ENCODE measurements at places on chromosomes 7 and 10.

DNA sequence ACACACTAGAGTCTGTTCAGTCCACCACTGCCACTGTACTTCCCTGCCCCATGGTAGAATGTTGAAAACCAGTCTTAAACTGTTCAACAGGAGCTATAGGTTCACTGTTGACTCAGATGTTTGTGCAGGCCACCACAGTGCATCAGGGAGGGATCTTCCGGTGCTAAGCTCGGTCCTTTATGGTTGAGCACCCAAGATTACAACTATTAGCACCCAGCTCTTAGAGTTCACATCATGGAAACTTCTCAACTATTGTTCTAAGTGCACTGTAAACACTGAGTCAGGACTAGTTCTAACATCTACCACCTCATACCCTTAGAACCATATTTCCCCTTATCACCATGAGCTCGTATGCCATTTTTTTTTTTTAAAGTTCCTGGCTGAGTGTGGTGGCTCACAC is 97.1 kb upstream of the MXI1 start:
- DNase-seq: no peak

DNA sequence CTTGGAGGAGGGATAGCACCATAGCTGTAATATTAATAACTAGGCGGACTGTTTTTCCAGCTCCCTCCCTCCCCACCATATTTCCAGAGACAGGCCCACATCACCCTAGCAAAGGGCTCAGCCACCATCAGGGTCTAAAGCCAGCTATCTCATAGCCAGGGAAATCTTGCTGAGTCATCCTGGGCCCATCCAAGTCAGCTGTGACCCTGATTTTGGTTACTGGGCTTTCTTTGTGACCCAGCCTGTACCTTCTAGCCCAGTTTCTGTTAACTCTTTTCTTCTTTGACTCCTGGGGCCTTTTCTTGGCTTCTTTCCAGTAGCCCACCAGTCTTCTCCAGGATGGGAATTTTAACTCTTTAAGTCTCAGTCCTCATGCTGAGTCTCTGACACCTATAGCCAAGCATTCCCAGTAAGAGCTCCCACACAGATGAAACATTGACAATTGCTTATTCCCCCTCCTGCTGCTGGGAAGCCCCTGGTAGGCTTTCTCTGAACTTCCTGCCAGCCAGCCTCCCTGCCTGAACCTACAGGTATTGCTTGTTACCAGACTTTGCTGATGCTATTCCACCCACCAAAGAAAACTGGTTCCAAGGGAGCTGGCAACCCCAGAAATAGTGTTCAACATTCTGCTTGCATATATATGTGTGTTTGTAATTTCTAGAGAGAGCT is 34.8 kb upstream of the ADO start:
- no peak for DNase-seq

DNA sequence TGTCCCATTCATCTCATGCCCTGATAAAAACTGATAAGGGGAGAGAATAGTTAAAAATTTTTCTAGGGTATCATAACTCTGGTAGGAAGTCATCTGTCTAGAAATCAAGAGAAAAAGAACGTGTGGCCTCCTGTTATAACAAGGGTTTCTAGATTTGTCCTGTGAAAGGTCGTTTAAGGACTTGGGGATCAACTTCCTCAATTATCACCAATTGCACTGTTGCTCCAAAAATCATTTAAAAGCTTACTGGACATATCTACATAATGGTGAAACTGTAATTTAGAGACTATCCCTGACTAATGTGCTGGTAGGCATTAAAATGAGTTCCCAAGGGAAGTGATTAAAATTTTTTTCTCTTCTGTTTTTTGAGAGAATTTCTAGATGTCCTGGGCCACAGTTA is 58.2 kb downstream of the GPR141 start:
- no peak for DNase-seq

- no peak for DNase-seq
These were observed 64.8 kb downstream of the LANCL2 start for GRCh38 chr7:55429835-55430499.

- DNase-seq: no peak
These were observed 188.0 kb downstream of the PDE1C start for GRCh38 chr7:31882187-31882586.

- DNase-seq: no peak
These were observed 13.7 kb upstream of the MAP3K8 start for GRCh38 chr10:30420266-30420665.

GRCh38 chr7:5704534-5704922 is 76.9 kb downstream of the RNF216 start:
- peak; percentile 38 for DNase-seq

GRCh38 chr10:51544933-51545332 is 154.5 kb downstream of the CSTF2T start:
- DNase-seq: no peak

DNA sequence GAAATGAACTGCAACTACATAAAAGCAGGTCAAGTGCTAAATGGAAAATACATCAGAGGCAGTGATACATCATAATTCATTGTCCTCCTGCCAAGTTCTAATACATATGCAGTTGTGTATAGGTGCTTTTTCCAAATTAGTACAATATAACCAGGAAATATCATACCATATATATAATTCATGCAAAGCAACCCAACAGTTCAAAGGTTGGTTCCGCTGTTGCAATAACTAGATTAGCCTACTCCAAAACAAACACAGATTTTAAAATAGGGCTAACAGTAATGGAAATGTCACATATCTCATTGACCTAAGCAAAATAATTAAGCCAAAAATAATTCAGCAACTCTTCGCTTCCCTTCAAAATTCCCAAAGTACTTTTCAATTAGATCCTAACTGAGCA is 88.9 kb upstream of the NEBL start:
- no peak for DNase-seq

- no peak for DNase-seq
These were observed 33.5 kb downstream of the TCF7L2 start for GRCh38 chr10:112983444-112984056.

- no peak for DNase-seq
These were observed 93.6 kb upstream of the SDK1 start for GRCh38 chr7:3207387-3207902.

- DNase-seq: no peak
These were observed 21.0 kb downstream of the ZCWPW1 start for GRCh38 chr7:100407285-100408180.

- DNase-seq: peak; percentile 89
These were observed 20.2 kb upstream of the BAIAP2L1 start for GRCh38 chr7:98420966-98421612.

DNA sequence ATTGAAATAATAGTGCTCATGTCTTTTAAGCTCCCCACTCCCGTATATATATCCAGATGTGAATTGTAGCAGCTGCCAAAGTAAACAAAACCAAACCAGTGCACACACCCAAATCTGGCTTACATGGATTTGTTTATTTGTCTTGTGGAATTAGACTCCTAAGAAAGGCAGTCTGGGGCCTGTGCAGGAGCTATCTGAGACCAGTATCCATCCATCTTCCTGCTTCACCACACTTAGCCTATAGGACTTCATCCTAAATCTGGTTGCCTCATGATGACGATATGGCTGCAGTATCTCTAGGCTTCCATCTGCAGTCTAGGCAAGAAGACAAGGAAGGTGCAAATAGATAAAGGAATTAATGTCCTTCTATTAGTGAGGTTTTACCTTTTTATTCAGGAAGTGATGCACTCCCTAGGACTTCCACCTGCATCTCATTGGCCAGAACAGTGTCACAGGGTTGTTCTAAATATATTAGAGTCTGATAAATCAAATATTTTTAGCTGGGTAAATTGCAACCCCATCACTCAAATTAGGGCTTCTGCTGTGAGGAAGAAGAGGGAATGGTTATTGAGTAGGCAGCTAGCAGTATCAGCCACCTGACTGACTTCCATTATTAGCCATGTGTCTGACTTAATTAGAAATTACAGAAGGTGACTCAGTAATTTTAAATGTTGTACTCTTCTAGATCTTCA is 6.0 kb downstream of the WIPF3 start:
- no peak for DNase-seq

DNA sequence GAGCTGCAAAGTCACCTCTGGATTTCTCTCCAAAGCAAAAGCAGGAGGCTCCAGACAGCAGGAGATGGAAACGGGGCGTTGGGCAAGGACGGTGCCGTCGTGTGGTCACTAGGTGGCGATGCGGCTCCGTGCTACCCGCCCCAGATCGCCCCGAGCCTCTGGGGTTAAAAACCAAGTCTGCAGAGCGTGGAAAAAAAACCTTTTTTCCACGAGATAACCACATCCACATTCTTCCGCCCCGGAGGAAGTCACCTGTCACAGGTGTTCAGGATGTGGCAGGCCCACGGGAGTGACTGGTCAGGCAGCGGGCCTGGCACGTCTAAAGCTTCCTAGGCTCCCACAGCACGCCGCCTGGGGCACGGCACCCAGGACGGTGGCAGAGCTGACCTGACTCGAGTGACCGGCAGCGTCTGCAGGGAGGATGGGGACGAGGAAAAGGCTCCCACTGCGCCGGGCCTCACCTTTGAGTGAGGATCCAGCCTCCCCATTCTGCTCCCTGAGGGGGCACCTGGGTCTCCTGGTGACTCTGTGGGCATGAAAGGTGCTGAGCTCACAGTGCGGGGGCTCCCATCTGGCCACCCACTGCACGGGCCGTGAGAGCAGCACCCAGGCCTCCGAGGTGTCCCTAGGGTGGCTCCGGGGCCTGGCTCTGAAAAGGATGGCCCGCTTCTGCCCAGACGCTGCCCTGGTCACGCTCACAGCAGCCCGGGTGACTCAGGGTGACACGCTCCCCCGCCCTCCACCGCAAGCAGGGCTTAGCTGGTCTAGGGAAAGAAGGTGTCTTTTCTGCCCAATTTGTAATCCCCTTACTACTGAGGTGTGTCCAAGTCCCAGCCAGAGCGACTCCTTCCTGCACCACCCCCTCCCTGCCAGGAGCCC is 71.3 kb upstream of the TNRC18 start:
- peak; percentile 67 for DNase-seq

DNA sequence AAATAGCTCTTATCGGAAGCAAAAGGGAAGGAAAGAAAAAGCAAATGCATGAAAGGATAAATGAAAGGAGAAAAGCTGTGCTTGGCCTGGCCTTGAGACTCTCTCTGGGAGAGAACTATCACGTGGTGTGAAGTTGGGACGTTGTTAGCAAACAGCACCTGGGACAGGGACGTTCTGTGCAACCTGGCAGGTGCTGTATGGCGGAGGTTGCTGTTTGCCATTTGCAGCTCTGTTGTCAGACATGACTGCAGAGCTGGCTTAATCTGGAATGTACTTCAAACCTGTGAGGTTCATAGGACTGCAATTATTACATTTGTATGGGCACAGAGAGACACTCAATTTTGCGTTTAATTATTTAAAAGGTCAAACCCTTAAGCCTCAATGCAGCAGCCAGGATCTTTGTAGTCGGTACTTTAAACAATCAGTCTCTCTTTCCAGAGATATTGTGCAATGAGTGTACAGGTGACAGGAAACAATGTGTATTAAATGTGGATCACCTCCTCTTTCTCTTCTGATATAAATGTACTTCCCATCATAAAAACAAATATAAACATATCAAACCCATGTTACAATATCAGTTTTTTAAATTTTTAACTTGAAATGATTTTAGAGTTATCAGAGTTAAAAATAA is 800.5 kb upstream of the KCND2 start:
- DNase-seq: peak; percentile 89

GRCh38 chr10:26044141-26044749 is 110.2 kb downstream of the MYO3A start:
- no peak for DNase-seq

GRCh38 chr10:70592746-70593512 is 9.6 kb downstream of the PRF1 start:
- no peak for DNase-seq

GRCh38 chr10:132826524-132827422 is 40.8 kb upstream of the NKX6-2 start:
- no peak for DNase-seq

DNA sequence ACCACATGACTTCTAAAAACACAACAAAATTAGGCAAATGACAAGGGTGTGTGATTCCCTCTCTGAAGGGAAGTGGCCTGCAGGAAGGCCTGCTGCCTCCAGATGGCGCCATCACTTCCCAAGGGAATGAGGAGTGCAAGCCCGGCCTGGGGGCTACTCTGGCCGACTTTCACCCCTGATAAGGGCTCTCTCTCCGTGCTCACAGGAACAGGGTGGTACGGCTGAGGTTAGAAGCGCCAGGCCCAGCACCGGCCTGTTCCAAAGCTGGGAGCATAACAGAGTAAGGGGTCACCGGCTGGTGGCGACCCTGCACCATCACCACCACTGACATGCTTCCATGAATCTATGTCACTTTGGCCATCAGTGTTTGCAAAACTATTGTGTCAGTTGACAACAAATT is 13.1 kb downstream of the RBP3 start:
- DNase-seq: peak; percentile 24

DNA sequence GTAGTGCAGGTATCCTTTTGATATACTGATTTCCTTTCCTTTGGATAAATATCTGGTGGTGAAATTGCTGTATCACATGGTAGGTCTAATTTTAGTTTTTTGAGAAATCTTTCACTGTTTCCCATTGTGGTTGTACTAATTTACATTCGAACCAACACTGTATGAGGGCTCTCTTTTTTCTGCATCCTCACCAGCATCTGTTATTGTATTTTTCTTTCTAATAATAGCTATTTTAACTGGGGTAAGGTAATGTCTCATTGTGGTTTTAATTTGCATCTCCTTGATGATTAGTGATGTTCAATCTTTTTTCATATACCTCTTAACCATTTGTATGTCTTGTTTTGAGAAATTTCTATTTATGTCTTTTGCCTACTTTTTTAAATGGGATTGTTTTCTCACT is 335.4 kb upstream of the MTPN start:
- no peak for DNase-seq

DNA sequence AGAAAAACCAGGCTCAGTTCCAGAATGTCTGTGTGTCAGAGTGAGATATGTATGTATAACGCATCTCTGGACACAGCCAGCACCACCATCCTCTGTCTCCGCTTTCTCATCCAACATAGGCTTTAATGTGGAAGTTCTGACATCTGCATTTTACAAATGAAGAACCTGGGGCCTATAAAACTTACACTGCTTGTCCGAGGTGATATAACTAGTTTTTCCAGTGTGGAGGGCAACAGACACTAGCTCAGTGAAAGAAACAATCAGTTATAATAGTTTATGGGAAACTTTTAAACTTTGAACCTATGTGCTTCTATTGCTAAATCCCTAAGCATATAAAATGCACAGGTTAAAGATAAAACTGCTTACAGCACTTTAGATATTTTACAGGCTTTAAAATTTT is 208.7 kb downstream of the CRPPA start:
- DNase-seq: no peak

DNA sequence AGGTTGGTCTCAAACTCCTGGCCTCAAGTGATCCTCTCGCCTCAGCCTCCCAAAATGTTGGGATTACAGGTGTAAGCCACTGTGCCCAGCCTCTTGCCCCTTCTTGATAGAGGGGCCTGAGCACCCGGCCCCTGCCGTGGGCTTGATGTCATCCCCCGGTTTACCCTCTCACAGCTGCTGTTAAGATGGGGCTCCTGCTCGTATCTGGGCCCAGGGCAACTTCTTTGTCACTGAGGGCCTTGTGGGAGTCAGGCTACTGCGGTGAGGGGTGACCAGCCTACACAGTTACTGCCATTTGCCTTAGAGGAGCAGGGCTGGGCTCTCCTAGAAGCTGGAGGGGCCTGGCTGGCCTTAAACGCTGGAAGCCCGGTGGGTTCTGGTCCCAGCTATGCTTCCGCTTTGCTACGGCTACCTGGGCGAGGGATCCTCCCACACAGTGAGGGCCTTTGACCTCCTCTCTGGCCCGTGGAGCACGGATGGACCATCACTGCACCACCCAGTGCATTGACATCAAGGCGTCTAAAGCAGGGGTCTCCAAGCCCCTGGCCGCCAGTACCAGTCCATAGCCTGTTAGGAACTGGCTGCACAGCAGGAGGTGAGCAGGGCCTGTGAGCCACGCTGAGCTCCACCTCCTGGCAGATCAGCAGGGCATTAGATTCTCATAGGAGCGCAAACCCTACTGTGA is 1.1 kb upstream of the TMEM130 start:
- no peak for DNase-seq

Measured in NCI-H774 (cell line).